ENCODE measurements at places on chromosomes 6 and 20. TPM values are rescaled to one million over a fixed set of nuclear protein-coding genes. Genes with fewer than 3 reads are reported as not detected.

ETV7 gene
- total RNA-seq, result 2.5 TPM

PROKR2 gene
- not detected for total RNA-seq

OR12D3 gene
- total RNA-seq, result not detected

GRCh38 chr6:6752129-6752528 lies 163.6 kb downstream of the LY86 start:
- no peak for DNase-seq
- peaks cover 23% of the 10 kb centered on the region for H3K4me1 ChIP-seq
- H3K27me3 ChIP-seq, result peaks cover 6% of the 10 kb centered on the region
- H3K36me3 ChIP-seq, result no peaks in the 10 kb centered on the region

- no peak overlapping the region for H3K4me3 ChIP-seq
- no peaks in the 10 kb centered on the region for H3K27me3 ChIP-seq
- DNase-seq, result no peak
- H3K36me3 ChIP-seq, result no peaks in the 10 kb centered on the region
- no peak overlapping the region for H3K27ac ChIP-seq
These were observed 656.9 kb downstream of the RFPL4B start for GRCh38 chr6:113004054-113004453.

DNA sequence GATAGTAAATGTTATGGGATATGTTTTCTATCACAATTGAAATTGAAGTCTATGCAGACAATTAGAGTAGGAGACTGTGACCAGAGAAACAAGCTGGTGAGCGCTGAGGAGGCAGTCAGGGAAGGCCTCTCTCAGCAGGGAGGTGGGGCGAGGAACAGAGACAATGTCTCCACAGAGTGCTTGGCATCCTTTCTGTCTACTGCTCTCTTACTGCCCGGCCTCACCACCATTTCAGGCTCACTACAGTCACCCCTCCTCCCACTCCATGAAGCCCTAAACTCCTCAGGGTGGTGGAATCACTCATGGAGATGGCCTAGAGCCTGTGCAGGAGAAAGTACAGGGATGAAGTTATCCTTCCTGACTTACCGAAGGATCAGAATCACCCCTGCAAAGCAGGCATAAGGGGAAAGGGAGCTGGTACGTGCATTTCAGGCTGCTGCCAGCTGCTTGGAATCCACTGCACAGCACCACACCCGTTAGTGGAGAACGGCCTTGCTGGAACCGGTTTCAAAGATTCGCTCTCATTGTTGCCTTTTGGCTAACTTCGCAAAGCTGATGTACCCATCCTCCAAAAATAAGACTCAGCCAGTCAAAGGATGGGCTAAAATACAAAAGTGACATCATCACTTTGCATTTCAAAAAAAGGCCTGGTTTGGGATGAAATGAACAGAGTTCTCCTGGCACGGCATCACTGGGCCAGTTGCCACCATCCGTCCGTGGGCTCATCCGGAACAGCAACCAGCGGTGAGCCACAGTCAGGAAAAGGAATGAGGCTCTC lies 67.3 kb downstream of the SLC22A23 start:
- H3K27ac ChIP-seq, result no peak overlapping the region
- no peaks in the 10 kb centered on the region for H3K36me3 ChIP-seq
- H3K4me3 ChIP-seq, result no peak overlapping the region
- DNase-seq, result no peak
- H3K4me1 ChIP-seq, result no peaks in the 10 kb centered on the region

GRCh38 chr6:43884652-43885022 lies 114.6 kb downstream of the VEGFA start:
- H3K27ac ChIP-seq, result no peak overlapping the region
- H3K27me3 ChIP-seq, result no peaks in the 10 kb centered on the region
- no peaks in the 10 kb centered on the region for H3K36me3 ChIP-seq
- no peaks in the 10 kb centered on the region for H3K4me1 ChIP-seq
- no peak for DNase-seq
- H3K4me3 ChIP-seq, result no peak overlapping the region

DNA sequence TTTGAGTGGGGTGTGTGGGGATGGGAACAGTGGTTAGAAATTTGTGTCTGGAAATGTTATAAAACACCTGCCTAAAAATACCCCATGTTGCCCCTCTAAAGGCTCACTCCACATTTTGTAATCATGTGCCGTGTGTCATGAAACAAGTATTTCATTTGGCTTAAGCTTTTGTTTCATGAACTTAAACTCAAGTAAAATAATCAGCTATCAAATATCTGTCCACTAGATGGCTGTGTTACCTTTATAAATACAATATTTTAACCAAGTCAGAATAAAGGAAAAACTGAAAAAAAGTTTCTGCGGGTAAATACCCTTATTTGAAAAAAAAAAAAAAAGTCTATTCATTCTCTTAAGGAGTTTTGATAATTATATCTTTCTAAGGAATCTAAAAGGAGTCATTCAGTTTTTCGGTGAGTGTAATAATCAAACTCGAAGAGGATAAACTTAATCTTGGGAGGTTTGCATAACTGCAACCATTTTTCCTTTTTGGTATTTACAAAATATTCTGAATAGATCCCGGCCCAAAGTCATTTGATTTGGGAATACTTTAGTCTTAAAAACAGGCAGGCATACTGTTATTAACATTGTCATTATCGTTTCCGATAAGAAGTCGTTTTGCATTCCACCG lies 29.9 kb upstream of the MTRF1L start:
- no peaks in the 10 kb centered on the region for H3K36me3 ChIP-seq
- no peak for DNase-seq
- no peak overlapping the region for H3K27ac ChIP-seq

DNA sequence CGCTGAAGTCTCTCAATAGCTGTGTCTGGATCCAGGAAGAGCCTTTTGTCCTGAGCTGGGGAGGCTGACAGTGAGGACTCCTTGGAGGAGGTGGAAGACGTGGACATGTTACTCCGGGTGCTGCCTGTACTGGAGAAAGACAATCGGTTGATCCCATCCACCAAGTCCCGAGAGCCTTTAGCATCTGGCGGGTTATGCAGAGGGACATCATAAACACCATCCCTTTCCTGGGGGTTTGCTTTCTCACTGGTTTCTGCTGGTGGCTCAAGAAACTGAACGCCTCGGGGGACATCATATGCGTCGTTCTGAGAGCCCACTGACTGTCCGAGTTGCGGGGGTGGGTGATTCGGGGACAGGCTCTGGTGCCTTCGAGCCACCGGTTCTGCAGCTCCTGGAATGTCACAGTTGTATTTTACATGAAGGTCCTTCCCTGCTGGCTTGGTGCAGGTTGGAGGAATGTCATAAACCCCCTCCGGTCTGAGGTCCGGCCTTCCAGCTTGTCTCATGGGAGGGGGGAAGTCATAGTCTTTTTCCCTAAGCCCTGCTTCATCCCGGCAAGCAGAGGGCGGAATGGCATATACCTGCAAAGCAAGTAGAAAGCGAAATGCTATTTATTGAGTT lies 41.7 kb downstream of the NEDD9 start:
- no peak for DNase-seq
- H3K4me1 ChIP-seq, result no peaks in the 10 kb centered on the region
- peaks cover 57% of the 10 kb centered on the region for H3K36me3 ChIP-seq
- no peak overlapping the region for H3K4me3 ChIP-seq
- no peaks in the 10 kb centered on the region for H3K27me3 ChIP-seq
- no peak overlapping the region for H3K27ac ChIP-seq

GRCh38 chr6:169269180-169270076 lies 15.8 kb upstream of the THBS2 start:
- H3K36me3 ChIP-seq, result no peaks in the 10 kb centered on the region
- H3K4me3 ChIP-seq, result no peak overlapping the region
- no peak for DNase-seq
- no peaks in the 10 kb centered on the region for H3K27me3 ChIP-seq
- no peak overlapping the region for H3K27ac ChIP-seq
- H3K4me1 ChIP-seq, result no peaks in the 10 kb centered on the region

DNA sequence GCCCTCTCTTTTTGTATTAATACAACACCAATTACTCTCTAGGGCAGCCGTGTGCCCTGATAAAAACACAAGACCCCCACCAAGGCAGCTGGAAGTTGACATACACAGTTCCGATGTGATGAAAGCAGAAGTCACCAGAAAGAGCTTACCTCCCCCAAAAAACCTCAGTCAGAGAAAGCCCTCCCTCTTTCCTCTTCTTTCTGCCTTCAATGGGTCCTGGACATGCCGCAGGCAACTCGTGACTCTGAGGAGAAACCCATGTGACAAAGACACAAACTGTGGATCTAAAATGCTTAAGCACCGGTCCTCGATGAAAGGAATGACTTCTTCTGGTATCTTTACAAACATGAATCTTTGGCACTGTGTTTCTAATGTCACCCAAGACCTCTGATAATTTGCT lies 117.7 kb upstream of the CCDC28A start:
- DNase-seq, result no peak
- no peak overlapping the region for H3K4me3 ChIP-seq
- no peaks in the 10 kb centered on the region for H3K36me3 ChIP-seq
- peaks cover 17% of the 10 kb centered on the region for H3K27me3 ChIP-seq
- no peak overlapping the region for H3K27ac ChIP-seq

DNA sequence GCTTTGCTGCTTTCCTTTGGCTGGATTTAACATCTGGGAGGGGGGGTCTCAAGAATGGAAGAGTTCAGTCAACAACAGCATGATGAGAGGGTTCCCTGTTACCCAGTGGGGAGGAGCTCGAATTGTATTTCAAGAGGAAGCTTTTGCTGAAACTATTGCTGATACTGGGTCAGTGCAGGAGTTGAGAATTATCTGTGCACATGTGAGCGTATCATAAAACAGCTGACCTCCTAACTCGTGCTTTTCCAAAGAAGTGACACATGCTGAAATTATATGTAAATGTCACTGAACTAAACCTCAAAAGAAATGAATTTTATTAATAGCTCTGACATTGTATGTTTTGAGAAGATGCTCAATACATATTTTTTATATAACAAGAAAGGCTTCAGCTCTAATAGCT lies 96.3 kb downstream of the PHF3 start:
- no peaks in the 10 kb centered on the region for H3K36me3 ChIP-seq
- H3K4me3 ChIP-seq, result no peak overlapping the region
- H3K27ac ChIP-seq, result no peak overlapping the region
- no peaks in the 10 kb centered on the region for H3K4me1 ChIP-seq
- no peaks in the 10 kb centered on the region for H3K27me3 ChIP-seq

DNA sequence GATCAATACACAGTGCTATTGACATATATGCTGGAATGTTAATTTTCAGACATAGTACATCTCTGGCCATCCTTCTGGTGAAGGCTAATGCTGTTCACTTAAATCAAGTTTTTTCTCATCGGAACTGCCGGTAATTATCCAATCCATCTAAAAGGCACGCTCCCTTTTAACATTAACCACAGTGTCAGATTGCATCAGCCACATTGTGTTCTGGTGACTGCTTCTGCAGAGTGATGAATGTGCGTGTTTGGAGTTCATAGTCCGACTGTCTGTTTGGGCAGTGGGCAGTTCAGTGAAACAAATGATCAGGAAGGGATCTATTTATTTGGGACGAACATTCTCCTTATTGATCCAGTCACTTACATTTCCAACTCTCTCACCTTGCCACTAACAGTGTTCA lies 49.5 kb downstream of the SOBP start:
- peaks cover 14% of the 10 kb centered on the region for H3K27me3 ChIP-seq
- no peak for DNase-seq
- no peak overlapping the region for H3K4me3 ChIP-seq
- H3K36me3 ChIP-seq, result no peaks in the 10 kb centered on the region
- no peak overlapping the region for H3K27ac ChIP-seq

Data from activated CD4-positive, alpha-beta T cell treated with anti-CD3 and anti-CD28 coated beads for 36 hours (primary cell).